ENCODE measurements at places on chromosomes 12 and 14. TPM values are rescaled to one million over a fixed set of nuclear protein-coding genes. Genes with fewer than 3 reads are reported as not detected.

DNA sequence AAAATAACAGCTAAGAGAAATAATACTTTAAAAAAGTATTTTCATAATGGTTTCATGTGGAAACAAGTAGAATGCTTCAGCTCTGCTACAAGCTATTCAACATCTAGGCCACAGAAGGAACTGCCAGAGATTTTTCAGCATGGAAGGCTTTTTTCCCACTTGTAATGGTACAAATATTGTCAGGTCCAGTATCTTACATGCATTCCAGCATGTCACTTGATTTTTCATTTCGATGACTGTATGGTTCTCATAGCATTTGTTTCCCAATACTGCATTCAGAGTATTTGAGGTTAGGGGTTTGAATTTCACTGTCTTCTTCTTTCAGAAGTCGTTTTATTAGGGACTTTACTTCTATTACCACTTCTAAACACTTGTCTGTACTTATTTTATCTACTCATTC is 1701.5 kb upstream of the FLRT2 start:
- no peak for DNase-seq

GRCh38 chr14:58812050-58812910 is 174.5 kb downstream of the DACT1 start:
- no peak for DNase-seq

ZDHHC22 gene
- total RNA-seq: not detected

COL2A1 gene
- total RNA-seq: not detected
